Muscle of back (tissue), 13 donors: ENCODE measurements at places on chromosomes 11 and 22.

DNA sequence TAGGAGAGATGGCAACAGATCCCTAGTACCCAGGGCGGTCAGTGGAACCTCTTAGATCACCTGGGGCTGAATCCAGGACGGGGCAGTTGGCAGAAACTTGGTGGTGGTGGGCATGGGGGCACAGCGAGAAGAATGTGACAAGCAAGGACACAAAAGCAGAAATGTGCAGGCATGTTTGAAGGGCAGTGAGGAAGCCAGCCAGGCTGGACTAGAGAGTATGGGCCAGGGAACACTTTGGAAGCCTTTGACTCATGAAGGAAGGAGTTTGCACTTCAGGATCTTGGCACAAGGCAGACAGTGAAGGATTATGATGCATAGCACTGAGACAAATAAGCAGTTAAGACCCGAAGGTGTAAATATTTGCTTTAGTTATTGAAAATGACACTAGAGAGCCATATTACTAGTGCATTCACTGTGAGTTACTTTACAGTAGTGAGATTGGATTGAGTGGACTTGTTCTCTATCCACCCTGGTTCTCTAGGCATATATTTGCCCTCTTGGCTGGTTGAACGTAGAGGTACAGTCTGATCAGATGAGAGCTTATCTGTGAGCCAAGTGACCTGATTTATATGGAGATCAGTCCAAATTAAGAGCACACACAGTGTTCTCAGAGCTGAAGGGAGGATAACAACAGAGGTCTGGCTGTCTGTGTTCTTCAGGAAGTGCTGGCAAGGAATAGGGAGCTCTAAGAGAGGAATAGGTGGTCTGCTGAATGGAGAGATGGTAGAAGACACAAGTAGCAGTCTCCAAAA, 210.4 kb downstream of the SNX19 start:
- DNase-seq = no peak

DNA sequence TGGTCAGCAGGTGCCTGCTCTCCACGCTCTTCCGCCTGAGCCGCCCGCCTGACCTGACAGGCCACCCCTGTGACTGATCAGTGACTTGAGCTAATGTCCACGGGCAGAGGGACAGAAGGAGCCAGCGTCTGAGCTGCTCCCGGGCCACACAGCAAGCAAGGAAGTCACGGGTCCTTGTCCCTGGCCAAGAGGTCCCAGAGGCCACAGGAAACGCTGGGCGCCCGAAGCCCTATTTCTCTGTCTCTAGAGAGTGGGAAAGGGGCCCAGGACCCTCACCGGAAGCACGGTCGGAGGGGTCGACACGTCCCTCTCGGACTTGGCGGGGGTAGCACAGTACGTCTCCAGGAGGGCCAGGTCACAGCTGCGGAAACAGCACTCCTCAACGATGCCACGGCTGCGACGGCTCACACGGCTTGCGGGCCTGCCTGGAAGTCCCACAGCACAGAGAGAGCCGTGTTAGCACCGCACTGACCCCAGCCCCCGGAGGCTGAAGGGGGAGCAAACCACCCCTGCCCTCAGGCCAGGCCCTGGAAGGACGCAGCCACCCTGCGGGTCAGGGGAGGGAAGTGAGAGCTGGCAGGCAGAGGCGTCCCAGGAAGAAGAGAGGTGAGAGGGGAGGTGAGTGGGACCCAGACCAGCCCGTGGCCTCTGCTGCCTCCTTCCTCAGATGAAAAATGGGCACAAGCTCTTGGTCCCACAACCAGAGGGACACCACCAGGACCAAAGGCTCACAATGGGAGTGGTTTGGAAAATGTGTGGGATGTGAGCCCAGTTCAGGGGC, 5.8 kb downstream of the IGF2 start:
- DNase-seq = no peak

GRCh38 chr11:92596596-92597317, 372.1 kb downstream of the FAT3 start:
- no peak for DNase-seq

- DNase-seq = no peak
Observed at GRCh38 chr11:121766991-121767390, 314.2 kb upstream of the SORL1-AS1 start.

GRCh38 chr22:48240935-48241230, 1478.4 kb downstream of the TBC1D22A start:
- no peak for DNase-seq

DNA sequence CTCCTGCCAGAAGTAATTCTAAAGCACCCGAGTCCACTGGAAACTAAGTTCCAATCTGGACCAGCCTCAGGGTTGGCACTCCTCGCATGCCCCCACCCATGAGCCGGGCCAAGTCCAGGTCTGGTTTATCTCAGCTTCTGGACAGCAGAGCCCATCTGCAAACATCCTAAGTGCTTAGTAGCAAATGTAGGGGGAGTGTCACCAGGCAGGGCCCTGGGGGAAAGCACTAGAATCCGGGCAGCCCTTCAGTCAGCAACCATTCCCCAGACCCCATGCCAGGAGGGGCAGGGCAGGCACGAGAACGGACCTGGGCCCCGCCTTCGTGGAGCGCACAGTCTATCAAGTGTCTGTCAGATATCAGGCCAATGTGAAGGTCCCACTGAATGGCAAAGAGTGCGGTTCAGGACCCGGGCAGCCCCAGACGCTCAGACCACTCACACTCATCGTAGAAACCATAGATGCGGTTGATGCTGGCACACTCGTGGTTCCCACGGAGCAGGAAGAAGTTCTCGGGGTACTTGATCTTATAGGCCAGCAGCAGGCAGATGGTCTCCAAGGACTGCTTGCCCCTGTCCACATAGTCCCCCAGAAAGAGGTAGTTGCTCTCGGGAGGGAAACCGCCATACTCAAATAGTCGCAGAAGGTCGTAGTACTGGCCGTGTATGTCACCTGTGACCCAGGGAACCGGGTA, 1.3 kb downstream of the PPP1CA start:
- DNase-seq = no peak

GRCh38 chr11:45606514-45607281, 58.7 kb downstream of the CHST1 start:
- no peak for DNase-seq

GRCh38 chr22:27978317-27978716, 59.3 kb upstream of the PITPNB start:
- no peak for DNase-seq

DNA sequence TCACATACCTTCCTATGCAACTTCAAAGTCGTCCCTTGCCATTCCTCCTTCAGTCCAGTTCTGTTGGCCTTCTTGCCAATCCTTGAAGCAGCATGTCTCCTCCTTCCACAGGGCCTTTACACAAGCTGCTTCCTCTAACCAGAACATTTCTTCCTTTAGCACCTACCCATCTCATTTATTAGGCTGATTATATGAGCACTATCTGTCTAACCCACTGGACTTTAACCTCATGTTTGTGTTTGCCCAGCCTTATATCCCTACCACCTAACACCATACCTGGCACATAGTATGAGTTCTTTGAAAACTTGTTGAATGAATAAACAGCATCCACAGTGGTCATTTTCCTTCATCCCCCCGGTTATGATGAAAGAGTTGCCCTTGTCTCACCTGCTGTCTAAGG, 154.4 kb downstream of the WNT11 start:
- DNase-seq = no peak

- no peak for DNase-seq
Observed at GRCh38 chr22:24424901-24425775, 2.3 kb upstream of the ADORA2A start.

DNA sequence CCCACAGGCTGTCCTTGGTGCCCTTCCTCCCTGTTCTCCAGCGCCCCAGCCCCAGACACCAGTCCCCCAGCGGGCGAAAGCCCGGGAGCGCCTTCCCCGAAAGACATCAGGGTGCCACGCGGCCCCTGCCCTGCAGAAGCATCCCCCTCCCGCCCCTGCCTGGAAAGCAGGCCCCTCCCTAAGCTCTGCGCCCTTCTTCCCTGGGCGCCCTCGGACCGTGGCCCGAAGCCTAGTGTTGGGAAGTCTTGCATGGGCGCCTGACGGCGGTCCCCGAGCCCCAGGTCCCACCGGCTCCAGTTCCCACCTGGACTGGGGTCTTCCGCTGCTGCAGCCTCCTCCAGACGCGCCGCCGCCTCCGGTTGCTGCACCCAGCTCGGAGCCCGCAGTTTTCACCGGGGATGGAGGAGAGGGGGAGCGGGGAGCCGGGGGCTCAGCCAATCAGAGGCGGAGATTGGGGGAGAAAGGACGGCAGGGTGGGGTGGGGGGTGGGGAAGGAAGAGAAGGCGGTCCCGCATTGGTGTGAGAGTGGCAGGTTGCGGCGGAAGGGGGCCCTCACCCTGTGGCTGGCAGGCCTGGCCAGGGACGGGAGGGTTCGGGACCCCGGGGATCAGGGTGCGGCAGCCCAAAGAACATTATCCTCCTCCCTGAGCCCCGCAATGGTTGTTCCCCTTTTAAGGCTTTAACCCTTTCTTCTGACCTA, at the start of gene THY1:
THY1 (minus strand) TSS at position 364 of the 700 bp plus-strand sequence. CDS start 2,267 bp downstream, outside the sequence.
- peak; percentile 93 for DNase-seq

GRCh38 chr11:129141748-129142523, 50.2 kb downstream of the ARHGAP32 start:
- no peak for DNase-seq

DNA sequence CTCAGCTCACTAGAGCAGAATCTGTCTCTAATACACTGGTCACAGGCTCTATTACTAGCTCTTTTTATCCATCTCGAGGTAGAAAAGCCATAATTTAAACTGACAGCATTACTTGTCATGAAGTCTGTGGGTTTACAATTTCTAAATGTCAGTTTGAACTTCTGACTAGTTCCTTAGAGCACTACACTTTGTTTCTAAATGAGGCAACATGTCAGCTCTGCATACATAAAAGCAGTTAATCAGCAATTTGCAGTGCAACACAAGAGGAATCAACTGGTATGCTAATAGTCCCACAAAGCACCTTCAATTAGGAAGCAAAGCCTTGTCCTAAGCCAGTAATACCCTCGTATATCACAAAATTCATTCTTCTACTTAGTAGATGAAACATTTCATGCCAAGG, 321.3 kb downstream of the TTC28 start:
- no peak for DNase-seq

DNA sequence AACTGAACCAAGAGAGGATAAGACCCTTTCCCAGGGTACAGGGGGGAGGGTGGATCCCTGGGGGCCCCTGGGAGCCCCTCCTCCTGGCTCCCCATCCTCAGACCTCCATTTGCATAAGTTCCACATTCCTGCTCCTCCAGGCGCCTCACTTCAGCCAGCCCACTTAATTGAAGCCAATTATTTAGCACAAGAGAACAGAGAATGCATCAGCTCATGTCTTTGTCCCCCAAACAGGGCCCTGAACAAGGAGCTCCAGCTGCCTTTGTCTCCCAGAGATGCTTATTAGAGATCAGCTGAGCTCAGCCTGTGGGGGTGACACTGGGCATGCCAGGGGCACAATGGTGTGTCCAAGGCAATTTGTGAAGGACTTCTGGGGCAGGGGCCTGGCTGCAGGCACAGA, 89.9 kb upstream of the PRDM11 start:
- DNase-seq = no peak

- no peak for DNase-seq
Observed at GRCh38 chr11:44840521-44841251, 110.0 kb downstream of the TP53I11 start.

- DNase-seq = no peak
Observed at GRCh38 chr22:47092896-47093311, 330.5 kb downstream of the TBC1D22A start.

- peak; percentile 52 for DNase-seq
Observed at GRCh38 chr11:115848611-115849010, 344.4 kb upstream of the CADM1 start.

- DNase-seq = no peak
Observed at GRCh38 chr11:71165771-71166170, 86.6 kb downstream of the SHANK2 start.

- DNase-seq = no peak
Observed at GRCh38 chr22:41524251-41524661, 20.0 kb downstream of the POLR3H start.

DNA sequence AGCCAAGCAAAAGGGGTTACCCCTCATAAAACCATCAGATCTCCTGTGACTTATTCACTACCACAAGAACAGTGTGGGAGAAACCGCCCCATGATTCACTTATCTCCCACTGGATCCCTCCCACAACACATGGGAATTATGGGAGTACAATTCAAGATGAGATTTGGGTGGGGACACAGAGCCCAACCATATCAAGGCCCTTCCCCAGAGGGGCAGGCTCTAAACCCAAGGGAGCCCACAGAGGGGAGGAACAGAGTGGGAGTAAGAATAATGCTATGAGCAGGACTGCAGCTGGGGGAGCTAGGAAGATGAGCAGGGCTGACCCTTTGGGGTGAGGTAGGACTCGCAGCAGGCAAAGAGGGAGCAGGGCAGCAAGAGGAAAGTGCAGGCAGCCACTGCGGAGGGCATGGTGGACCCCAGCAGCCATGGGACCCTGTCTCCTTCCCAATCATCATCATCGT, 59.3 kb downstream of the CD82 start:
- peak; percentile 15 for DNase-seq

GRCh38 chr11:69508974-69509373, 27.5 kb downstream of the LINC01488 start:
- no peak for DNase-seq

DNA sequence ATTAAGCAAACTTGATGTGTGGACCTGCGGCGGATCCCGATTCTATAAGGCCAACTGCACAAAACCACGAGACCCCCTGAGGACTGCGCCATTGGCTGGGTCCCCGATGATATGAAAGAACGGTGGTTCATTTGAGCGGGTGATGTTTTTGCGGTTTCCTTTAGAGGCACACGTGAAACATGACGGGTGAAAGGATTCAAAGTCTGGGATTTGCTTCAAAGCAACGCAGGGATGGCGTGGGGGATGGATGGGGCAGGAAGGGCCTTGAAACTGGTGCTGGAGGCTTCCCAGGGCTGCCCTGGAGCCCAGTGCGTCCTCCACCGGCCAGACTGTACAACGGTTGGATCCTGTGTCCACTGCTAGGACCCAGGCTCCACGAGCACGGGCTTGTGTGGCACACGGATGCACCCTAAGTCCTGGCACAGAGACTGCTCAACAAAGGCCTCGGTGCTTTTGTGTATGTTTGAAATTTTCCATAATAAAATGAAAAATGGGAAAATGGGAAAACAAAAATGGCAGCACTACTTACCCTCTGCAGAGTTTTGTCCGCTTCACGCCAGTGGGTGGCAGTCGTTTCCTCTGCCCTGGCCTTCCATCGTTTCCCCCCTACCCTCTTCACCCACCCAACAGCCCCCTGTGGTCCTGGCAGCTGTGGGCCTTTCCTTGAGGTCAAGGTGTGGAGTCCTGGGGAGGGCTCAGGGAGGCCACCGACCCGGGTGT, 3.6 kb downstream of the ASCL2 start:
- no peak for DNase-seq
